Islet precursor cell (in vitro differentiated cells): ENCODE measurements at places on chromosomes 4 and X.

GRCh38 chr4:176274441-176274840 lies 5.4 kb upstream of the ASB5 start:
- DNase-seq = no peak

- no peak for DNase-seq
Measured at GRCh38 chrX:134636851-134637250, 21.4 kb downstream of the PLAC1 start.

GRCh38 chrX:139967300-139967699 lies 2.0 kb upstream of the CXorf66 start:
- DNase-seq = no peak

GRCh38 chr4:123943976-123944375 lies 547.4 kb downstream of the SPRY1 start:
- no peak for DNase-seq

DNA sequence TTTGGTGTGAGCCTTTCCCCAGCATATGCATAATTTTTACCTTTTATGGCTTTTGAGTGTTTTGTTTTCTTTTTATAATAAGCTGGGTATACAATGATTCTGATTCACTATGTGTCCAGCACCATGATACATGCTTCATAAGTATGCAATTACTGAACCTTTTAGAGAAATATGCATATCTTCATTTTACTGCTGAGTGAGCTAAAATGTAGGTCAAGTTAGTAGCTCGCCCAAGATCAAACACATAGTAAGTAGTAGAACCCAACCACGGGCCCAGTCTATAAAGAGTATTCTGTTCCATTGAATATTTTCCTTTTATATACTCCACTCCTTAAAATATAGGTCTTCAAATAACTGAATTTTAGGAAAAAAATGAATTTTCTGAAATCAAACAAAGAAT lies 362.4 kb upstream of the HTR2C start:
- DNase-seq = no peak

GRCh38 chr4:36325926-36326325 lies 44.5 kb downstream of the DTHD1 start:
- DNase-seq = no peak

GRCh38 chrX:45077748-45078424 lies 122.8 kb downstream of the DIPK2B start:
- DNase-seq = no peak

DNA sequence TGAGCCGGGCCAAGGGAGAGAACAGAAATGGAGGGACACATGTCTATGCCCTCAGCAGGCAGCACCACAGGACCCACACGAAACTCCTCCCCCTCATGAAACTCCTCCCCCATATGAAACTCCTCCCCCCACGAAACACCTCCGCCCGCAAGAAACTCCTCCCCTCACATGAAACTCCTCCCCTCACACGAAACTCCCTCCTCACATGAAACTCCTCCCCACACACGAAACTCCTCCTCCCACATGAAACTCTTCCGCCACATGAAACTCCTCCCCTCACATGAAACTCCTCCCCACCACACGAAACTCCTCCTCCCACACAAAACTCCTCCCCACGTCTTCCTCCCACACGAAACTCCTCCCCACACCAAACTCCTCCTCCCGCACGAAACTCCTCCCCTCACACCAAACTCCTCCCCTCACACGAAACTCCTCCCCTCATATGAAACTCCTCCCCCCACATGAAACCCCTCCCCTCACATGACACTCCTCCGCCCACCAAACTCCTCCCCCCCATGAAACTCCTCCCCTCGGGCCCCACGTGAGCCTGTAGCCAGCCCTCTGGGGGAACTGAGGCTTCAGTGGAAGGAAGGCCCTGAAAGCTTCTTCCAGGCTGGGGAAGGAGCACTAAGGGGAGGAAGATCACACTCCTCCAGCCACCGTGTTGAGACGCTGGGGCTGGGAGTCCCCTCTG lies 15.2 kb downstream of the ADRA2C start:
- no peak for DNase-seq

GRCh38 chrX:123601437-123601836 lies 131.4 kb downstream of the THOC2 start:
- no peak for DNase-seq

DNA sequence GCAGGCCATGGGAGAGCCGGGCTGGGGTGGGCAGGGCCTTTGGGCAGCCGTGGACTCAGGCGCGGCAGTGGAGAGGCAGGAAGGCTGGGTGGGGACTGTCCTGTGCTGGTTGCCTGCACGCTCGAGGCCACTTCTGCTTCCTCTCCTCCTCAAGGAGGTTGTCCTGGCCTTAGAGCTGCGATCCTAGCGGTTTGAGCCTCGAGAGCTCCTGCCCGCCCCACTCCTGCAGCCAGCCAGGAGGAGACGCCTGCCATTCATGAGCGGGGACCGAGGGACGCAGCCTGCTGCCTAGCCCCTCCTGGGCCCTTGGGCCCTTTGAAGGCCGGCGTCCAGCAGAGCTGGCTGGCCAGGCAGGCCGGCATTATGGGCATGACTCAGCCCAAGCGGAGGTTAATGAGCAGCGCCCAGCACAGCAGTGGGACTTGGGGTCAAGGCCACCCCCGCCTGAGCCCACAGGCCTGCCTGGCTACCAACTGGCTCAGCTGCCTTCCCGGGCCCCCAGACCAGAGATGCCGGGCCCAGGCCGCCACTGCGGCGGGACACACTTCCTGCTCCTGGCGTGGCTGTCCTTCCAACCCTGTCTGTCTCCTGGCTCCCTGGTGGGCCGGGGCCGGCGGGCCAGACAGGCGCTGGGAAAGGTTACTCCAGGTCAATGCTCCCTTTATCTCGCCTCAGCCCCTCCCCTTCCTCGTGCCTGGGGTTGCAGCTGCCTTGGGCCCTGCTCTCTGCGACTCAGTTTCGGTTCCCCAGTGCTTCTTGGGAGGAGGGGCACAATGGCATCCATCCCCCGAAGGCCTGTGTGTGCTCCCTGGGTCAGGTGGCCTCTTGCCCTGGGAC lies 1.8 kb downstream of the ABCD1 start:
- peak; percentile 94 for DNase-seq

DNA sequence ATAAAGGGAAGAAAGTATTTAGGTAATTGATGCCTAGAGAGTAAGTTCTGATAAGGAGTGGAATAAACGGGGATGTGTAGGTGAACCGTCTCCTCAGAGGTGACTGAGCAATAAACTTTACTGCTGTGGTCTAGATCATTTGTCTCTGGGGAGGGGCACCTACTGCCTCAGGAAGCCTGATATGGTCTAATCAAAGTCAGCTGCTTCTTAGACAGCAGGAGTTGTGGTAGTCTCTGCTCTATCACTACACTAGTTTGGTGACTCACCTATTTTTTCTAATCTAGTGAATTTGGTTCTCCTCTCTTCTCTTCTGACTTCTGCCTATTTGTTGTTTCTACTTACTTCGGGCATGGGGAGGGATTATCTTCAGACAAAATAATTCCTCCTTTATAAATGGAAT lies 95.1 kb upstream of the STIM2 start:
- DNase-seq = no peak

- DNase-seq = no peak
Measured at GRCh38 chr4:141346144-141346543, 125.4 kb downstream of the ZNF330 start.

DNA sequence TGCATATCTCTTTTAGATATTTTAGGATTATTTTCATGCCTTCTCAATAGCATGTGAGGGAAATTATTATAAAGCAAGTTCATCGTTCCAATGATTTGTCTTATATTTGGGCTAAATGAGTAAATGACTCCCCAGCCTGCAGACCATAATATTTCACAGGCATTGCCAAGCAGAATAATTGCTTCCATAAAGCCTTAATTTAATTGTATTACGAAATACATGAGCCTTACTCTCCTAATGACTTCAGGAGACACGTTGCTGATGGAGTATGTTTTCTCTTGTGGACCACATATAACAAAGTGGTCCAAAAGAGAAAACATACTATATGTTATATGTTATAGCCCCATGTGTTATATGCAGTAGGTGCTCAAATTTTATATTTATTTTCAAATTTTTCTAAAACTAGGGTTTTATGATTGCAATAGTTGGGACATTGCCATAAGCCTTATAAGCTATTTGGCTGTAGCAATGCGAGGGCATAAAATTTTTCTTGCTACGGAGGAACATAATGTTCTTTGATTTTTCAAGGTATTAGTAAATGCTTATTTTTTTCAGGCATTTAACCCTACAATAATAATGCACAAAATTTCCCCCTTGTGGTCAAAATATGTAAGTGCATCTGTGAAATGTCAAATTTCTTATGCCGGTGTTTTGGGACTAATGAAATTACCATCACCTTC lies 26.2 kb upstream of the TMPRSS11D start:
- no peak for DNase-seq

- DNase-seq = no peak
Measured at GRCh38 chr4:105274504-105274903, 127.8 kb downstream of the TET2 start.

- DNase-seq = no peak
Measured at GRCh38 chr4:17385403-17385802, 126.5 kb downstream of the QDPR start.

DNA sequence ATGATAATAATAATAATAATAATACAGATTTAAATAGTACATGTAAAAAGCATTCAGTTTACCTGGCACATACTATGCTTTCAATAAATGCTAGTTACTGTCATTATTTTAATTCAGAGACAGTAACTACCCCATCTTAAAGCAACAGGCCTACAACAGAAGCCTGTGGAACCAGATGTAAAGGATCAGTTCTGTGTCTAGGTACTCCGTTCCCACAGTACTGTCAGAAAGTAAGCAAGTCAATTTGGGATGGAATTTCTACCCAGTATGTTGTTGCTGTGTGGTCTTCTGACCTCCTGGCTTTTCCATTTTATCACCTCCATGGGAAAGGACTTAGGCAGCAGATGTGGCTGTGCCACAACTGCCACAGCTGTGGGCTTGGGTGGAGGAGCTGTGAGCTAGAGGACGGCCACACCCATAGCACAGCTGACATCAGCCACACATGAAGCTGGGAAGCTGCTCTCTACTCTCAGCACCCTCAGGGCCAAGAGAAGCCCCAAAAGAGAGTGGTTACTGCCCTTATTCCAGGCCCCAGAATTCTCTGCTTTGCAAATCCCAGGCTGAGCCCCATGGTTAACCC lies 102.8 kb downstream of the CBR4 start:
- DNase-seq = no peak

DNA sequence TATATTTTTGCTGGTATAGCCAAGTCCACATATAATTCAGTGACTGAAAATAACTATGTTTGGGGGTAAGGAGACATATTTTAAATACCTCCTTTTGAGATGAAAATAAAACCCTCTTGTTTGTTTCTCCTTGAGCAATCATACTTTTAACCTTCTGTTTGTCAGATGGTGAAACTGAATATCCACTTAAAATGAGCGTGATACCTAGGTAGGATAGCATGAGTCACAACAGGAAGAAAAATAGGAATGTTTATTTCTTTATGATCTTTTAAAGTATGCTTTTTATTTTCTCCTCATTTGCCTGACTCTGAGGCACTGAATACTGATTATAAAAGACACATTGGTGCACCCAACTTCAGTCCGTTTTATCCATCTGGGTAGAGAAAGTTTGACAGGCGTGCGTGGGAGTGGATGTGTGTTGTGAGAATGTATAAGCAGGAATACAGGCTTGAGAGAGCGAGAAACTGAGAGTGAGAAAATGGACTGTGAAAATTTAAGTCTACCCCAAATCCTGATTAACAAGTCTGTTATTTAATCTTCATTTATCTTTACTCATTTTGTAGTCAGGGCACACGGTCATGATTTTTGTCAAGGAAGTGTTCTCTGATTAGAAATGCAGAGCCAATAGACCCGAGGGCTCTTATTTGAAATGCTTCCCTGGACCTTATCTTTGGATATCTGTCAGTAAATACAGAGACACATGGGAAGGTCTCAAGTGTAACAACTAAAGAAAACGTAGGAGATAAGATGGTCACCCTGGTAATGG lies 62.1 kb upstream of the ANTXR2 start:
- DNase-seq = no peak

DNA sequence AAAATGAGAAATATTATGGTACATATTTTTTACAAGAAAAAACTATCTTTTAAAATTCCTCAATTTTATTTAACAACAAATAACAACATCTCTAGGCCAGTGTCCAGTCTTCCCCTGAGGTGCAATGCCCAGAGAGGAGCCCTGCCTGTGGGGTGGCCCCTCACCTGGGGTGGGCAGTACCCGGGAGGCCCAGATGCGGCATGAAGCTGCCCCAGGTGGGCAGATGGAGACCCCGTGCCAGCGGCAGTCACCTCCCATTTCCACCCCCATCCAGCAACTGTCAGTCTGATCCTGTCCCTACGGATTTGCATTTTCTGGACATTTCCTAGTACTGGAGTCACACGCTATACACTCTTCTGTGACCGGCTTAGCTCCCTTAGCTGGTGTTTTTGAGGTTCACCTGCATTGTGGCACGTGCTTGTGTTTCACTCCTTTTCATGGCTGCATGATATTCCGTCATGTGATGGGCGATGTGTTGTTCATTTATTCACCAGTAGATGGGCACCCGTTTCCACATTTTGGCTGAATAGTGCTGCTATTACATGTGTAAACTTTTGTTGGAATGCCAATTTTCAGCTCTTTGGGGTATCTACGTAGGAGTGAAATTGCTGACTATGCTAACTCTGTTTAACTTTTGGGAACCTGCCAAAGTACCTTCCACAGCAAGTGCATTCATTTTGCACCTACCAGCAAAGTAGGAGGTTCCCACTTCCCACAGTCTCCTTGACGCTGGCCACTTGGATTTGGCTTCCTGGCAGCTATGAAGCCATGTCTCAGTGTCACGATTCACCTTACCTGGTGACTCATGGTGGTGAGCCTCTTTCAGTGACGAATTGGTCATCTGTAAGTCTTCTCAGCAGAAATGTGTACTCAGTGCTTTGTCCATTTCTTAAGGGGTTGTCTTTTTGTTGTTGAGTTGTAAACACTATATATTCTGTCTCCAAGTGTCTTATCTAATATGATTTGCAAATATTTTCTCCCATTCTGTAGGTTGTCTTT lies 11.7 kb upstream of the MAEA start:
- no peak for DNase-seq

DNA sequence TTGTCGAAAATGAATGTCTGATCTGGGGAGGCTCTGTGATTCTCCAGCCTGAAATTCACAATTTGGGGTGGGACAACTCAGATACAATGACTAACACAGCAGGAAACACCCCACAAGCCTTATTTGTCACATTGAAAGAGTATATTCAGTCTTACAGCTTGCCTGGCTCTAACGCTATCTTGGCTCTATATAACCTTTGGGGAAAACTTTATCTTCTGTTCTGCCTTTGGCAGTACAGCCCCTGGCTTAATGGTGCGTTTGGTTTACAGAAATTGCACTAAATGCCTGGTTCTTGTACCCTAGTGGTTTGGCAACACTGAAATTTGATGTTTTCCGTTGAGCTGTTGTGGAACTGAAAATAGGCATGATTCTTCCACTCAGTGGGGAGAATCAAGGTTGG lies 178.1 kb upstream of the VEGFC start:
- DNase-seq = no peak

DNA sequence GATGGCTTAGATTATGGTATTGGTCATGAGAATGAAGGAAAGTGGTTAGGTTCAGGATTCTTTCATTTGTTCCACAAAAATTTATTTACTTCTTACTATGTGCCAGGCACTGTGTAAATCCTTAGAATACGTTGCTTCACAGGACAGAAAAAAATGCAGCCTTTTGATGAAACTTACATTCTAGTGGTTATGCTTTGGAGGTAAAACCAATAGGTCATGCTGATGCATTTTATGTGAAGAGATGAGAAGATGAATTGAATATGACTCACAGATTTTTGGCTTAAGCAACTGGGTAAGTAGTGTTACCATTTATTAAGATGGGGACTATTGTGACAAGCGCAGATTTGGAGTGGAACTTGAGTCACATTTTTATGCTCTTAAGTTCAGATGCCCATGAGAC lies 165.3 kb downstream of the GLRA2 start:
- no peak for DNase-seq

GRCh38 chr4:145552181-145552822 lies 66.9 kb upstream of the MMAA start:
- DNase-seq = no peak

- peak; percentile 94 for DNase-seq
Measured at GRCh38 chr4:78056265-78057129, 626 bp upstream of the FRAS1 start.
